ENCODE measurements at places on chromosomes 11 and 22. TPM values are rescaled to one million over a fixed set of nuclear protein-coding genes. Genes with fewer than 3 reads are reported as not detected.

Gene ANO5
- not detected for total RNA-seq

Gene F2
- total RNA-seq, result 0.16 TPM

Gene PLAAT2
- total RNA-seq, result not detected

Gene ANGPTL5
- total RNA-seq, result 0.63 TPM

Gene SMC1B
- total RNA-seq, result not detected

Gene P4HA3
- 2.9 TPM for total RNA-seq

Gene LAYN
- 48.4 TPM for total RNA-seq

Gene SLC22A12
- not detected for total RNA-seq

Gene FERMT3
- total RNA-seq, result 2.0 TPM

Gene NOX4
- 0.26 TPM for total RNA-seq

Gene RASL10A
- not detected for total RNA-seq

Gene ELF5
- total RNA-seq, result not detected

Gene PRRG4
- not detected for total RNA-seq

Gene KRTAP5-11
- total RNA-seq, result not detected

Gene PARVG
- total RNA-seq, result 0.09 TPM

Gene DGCR6
- 0.63 TPM for total RNA-seq

Gene KREMEN1
- 3.9 TPM for total RNA-seq

Gene GALNT18
- 0.94 TPM for total RNA-seq

Gene MYRF
- 0.16 TPM for total RNA-seq

Gene CCDC81
- 0.26 TPM for total RNA-seq

Gene FAM118B
- total RNA-seq, result 15.1 TPM

Gene SAA4
- not detected for total RNA-seq

Gene STT3A
- total RNA-seq, result 161 TPM

Gene RRAS2
- total RNA-seq, result 31.5 TPM

Gene GLB1L3
- not detected for total RNA-seq

Gene GAL3ST1
- not detected for total RNA-seq

Gene PLEKHB1
- 1.6 TPM for total RNA-seq

Gene GGT5
- total RNA-seq, result 1.2 TPM

Gene C11orf21
- under 0.01 TPM for total RNA-seq

Gene MS4A12
- not detected for total RNA-seq

Gene PTDSS2
- total RNA-seq, result 34.9 TPM

Gene CCDC134
- 5.7 TPM for total RNA-seq

Gene CD6
- total RNA-seq, result not detected

Gene MRGPRX3
- total RNA-seq, result not detected

Gene CPT1A
- 53.9 TPM for total RNA-seq

Gene RANGAP1
- total RNA-seq, result 17.7 TPM

Gene SDHAF2
- total RNA-seq, result 33.8 TPM
